ENCODE measurements at places on chromosomes 2 and 18. TPM values are rescaled to one million over a fixed set of nuclear protein-coding genes. Genes with fewer than 3 reads are reported as not detected.

Gene ABCG8
- total RNA-seq, result not detected

Gene SERPINB3
- not detected for total RNA-seq

Gene DTNA
- not detected for total RNA-seq

Gene MSTN
- total RNA-seq, result 0.10 TPM

Gene HEATR5B
- 37.6 TPM for total RNA-seq

Gene PELI1
- total RNA-seq, result 195 TPM

- no peak overlapping the region for H3K27ac ChIP-seq
- no peak for DNase-seq
- H3K4me3 ChIP-seq, result no peak overlapping the region
Measured at GRCh38 chr18:8745355-8746014, 40.1 kb downstream of the MTCL1 start.

DNA sequence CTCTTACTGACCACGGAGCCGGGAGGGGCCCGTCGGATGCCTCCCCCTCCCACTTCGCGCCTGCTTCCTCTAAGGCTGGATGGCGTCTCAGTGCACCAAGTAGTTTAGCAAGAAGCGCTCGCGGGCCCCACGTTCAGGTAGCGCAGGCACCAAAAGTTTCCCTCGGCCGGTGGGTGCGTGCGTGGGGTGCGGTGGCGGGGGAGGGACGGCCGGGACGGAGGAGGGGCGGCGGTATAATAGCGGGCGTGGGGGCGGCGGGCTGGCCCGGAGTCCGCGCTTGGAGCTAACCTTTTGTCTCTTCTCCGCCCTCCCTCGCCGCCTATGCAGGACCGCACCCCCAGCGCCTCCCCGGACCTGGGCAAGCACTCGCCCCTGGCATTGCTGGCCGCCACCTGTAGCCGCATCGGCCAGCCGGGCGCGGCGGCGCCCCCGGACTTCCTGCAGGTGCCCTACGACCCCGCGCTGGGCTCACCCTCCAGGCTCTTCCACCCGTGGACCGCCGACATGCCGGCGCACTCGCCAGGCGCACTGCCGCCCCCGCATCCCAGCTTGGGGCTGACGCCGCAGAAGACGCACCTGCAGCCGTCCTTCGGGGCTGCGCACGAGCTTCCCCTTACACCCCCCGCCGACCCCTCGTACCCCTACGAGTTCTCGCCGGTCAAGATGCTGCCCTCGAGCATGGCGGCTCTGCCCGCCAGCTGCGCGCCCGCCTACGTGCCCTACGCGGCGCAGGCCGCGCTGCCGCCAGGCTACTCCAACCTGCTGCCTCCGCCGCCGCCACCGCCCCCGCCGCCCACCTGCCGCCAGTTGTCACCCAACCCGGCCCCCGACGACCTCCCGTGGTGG, 1.0 kb downstream of the SP5 start:
- peaks cover 28% of the 10 kb centered on the region for H3K4me1 ChIP-seq
- H3K27me3 ChIP-seq, result peaks cover 67% of the 10 kb centered on the region
- H3K36me3 ChIP-seq, result peaks cover 2% of the 10 kb centered on the region
- no peak overlapping the region for H3K27ac ChIP-seq
- no peak for DNase-seq

DNA sequence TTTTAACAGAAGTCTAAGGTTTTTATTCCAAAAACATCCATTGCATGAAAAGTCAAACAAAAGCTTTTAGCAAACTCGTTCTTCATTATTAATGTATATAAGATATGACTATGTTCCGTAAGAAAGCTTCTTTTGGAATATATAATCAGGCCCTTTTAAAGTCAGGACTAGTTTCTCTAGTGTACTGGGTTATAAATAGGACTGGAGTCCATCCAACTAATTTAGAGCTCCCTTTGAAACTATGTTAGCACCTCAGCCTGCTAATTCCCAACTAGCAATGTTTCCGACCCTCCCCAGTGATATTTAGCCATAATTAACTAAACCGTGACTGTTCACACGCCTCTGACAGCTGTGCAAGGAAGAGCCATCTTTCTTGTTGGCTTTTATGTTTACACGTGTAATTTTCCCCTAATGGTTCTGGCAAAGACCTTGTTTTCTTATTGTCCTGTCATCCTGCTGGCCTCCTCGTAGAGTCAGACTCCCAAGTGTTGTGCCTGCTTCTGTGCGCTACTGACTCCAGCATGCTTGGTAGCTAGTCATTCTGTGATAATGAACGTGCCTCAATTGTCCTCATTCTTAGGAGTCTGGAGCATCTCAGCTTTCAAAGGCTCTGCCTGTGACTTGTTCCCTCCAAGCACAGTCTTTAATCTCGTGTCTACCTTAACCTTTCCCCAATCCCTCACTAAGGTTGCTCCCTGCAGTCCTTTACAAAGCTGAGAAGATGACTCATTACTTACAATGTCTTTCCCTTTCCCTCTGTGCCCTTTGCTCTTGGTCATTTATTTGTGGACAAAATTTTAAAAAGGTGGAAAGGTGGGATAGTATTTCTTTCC, 172.2 kb upstream of the RASGRP3 start:
- H3K4me3 ChIP-seq, result no peak overlapping the region
- no peak for DNase-seq
- no peaks in the 10 kb centered on the region for H3K36me3 ChIP-seq
- H3K4me1 ChIP-seq, result no peaks in the 10 kb centered on the region

DNA sequence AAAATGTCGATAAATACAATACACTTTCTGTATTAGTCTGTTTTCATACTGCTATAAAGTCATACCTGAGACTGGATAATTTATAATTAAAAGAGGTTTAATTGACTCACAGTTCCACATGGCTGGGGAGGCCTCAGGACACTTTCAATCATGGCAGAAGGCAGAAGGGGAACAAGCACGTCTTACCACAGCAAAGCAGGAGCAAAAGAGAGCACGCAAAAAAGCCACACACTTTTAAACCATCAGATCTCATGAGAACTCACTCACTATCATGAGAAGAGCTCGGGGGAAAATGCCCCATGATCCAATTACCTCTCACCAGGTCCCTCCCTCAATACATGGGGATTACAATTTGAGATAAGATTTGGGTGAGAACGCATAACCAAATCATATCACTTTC, 256.7 kb downstream of the ANAPC1 start:
- H3K4me1 ChIP-seq, result no peaks in the 10 kb centered on the region
- no peak overlapping the region for H3K27ac ChIP-seq
- DNase-seq, result no peak
- no peak overlapping the region for H3K4me3 ChIP-seq

DNA sequence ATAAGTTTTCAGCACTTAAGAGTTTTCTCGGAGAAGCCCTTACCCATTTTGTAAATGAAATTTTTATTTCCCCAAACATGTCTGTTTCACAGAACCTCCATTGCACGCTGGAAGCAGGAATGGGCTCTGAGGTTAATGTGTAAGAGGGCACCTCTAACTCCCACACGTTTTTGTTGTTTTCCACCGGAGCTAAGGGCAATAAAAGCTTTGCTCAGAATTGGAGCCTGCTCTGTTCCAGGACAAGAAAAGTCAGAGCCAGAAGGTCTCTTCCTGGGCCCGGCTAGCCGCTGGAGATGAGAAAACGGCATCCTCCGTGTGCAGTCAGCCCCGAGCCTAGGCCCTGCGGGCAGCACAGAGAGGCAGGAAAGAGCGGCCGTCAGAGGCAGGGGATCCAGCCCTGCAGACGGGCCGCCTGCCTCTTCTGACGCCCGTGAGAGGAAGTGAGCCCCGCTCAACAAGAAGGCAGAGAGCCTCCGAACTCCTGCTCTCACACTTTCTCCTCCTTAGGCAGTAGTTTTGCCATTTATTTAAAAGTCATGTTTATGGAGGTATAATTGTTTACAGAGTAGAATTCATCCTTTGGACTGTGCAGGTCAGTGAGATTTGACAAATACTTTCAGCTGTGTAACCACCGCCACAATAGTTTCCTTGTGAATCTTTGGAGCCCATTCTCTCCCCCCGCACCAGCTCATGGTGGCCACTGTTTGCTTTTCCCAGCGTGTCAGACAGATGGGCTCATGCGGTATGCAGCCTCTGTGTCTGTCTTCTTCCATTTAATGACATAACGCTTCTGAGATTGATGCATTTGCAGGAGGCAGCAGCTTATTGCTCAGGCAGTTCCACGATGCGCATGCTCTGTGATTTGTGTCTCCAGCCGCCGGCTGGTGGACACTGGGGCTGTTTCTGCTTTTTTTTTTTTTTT, 117.3 kb downstream of the GALR1 start:
- H3K27ac ChIP-seq, result no peak overlapping the region
- no peaks in the 10 kb centered on the region for H3K36me3 ChIP-seq
- no peak for DNase-seq
- peaks cover 16% of the 10 kb centered on the region for H3K27me3 ChIP-seq
- H3K4me1 ChIP-seq, result no peaks in the 10 kb centered on the region

DNA sequence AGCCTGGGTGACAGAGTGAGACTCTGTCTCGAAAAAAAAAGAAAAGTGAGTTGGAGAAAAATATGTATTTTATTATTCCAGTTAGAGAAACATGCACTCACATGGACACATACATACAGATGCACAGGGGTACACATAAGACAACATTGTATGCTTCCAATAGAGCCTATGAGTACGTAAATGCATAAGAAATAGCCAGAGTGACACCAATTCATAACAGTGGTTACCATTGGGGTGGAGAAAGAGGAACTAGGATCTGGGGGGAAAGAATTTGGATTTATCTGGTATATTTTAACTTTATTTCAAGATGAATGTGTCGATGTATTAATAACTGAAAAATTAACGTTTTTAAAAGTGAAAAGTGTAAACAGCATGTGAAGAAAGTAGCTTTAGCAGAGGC, 16.1 kb downstream of the IL36A start:
- no peak for DNase-seq
- H3K27me3 ChIP-seq, result peaks cover 37% of the 10 kb centered on the region
- no peaks in the 10 kb centered on the region for H3K4me1 ChIP-seq
- no peak overlapping the region for H3K4me3 ChIP-seq
- no peak overlapping the region for H3K27ac ChIP-seq

GRCh38 chr2:99727199-99727598, 237.4 kb upstream of the REV1 start:
- H3K4me1 ChIP-seq, result no peaks in the 10 kb centered on the region
- peaks cover 3% of the 10 kb centered on the region for H3K36me3 ChIP-seq
- no peaks in the 10 kb centered on the region for H3K27me3 ChIP-seq
- no peak overlapping the region for H3K4me3 ChIP-seq
- H3K27ac ChIP-seq, result no peak overlapping the region

GRCh38 chr2:71876542-71877451, 270.9 kb downstream of the CYP26B1 start:
- no peak overlapping the region for H3K4me3 ChIP-seq
- no peak for DNase-seq
